GM23338 (cell line): ENCODE measurements at places on chromosomes 12 and 14.

DNA sequence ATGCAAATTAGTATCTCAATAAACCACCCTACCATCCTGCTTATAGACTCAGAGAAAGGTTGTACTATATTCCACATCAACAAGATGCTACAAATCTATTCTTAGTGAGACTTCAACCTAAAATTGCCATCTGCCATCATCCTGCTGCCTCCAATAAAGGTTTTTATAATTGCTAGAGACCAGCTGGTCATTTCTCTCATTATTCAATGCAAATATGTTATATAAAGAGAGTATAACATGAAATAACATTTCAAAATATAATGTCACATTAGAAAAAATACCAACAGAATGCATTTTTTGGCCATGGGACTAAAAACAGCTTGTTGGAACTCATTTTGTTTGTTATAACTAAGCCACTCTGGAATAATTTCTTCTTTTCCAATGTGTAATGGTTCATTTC lies 247.3 kb downstream of the LRIG3 start:
- no peak for DNase-seq

DNA sequence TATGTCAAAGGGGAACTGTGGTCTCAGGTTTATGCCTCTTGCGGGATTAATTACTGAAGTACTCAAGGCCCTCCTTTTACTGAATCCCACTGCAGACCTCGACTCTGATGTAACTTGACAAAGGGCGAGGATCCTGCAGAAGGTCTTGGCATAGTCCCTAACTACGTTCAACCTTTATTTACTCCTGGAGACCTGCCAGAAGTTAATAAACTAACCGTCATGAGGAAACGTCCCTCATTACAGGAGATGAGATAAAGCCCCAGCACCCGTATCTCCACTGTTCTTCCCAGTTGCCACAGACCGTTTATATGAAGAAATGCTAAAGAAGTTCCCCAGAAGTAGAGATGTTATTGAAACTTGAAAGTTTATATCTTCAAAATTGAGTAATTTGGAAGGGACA lies 190.9 kb downstream of the ETV6 start:
- DNase-seq: no peak

- DNase-seq: no peak
Observed at GRCh38 chr12:84825149-84825548, 87.5 kb downstream of the SLC6A15 start.

DNA sequence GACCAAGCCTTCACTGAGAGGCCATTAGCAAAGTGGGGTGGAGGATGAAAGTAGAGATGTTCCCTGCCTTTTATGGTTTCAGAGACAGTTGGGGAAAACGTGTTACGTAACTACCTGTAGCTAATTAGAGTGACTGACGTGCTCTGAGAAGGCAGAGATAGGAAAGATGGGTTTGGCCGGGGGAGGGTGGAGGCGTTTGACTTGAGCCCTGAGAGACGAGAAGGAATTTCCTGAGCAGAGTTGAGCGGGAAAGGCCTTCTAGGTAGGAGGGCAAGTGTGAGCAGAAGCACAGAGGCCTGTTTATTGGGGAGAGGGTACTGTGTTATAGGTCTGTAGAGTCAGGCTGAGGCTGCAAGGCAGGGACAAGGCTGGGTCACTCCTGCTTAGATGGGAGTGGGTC lies 8.6 kb downstream of the TUNAR start:
- DNase-seq: peak; percentile 46

DNA sequence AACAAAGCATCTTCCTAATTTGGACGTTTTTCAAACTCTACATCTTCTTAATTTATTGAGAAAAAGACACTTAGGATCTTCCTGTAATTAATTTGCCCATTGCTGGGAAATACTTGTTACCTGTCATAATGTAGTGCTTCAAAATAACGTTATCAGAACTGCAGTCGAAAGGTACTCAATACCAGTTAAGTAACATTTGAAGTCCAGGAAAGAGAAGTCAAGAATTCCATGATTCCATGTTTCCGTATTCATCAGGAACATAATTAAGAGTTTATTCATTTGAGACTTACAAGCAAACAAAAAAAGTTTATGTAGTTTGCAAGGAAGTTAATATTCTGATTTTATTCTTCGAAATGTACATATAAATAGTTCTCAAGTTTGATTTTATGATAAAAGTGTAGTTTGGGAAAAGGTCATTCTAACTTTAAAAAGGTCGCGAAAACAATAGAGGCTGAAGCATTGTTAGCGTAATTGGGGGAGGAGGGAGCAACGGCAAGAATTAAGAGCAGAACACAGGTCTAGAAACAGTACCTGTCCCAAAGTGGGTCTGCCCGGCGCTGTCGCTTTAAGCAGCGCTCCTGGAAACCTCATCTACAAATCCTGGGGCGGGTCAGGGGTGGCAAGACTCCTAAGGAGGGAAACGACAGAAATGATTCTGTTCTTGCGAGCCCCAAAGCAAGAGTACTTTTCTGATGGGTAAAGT lies 1.2 kb upstream of the KCNMB4 start:
- no peak for DNase-seq

DNA sequence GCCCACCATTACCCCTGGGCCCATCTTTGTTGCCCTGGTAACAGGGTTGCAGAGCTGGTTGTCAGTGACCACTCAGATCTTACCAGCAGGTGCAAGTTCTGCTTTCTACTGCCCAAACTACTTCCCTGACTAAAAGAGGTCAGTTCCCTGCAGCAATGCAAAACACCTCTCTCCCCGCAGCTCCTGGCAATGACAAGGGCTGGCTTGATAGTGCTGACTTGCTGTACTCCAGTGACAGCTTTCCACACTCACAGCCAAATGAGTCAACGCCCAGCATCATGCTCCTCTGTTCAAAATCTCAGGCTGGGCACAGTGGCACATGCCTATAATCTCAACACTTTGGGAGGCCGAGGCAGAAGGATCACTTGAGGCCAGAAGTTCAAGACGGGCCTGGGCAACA lies 90.6 kb downstream of the CIT start:
- no peak for DNase-seq

GRCh38 chr12:116244001-116244400 lies 33.5 kb downstream of the MED13L start:
- DNase-seq: no peak

- DNase-seq: peak; percentile 80
Observed at GRCh38 chr14:50060871-50061663, 55.3 kb downstream of the VCPKMT start.

DNA sequence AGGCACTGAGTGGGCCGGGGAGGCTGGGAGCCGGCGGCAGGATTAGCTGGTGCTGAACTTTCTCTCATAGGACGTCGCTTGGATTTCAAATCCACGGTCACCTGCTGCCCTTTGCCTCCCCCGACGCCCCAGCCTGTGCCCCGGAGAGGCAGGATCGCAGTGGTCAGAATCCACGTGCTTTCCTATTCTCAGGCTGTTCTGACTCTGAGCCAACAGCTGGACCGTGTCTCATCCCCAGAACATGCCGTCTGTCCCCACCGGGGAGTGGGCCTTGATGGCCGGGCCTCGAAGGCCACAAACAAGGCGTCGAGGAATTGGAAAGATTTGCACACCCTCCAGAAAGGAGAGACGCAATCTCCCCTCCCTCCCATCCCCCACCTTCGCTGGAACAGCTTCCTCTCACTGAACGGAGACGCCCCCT lies 18.5 kb upstream of the MLXIP start:
- DNase-seq: no peak

GRCh38 chr14:75032939-75033338 lies 18.3 kb downstream of the MLH3 start:
- no peak for DNase-seq

- peak; percentile 37 for DNase-seq
Observed at GRCh38 chr12:3604286-3604685, 113.3 kb downstream of the PRMT8 start.

- DNase-seq: no peak
Observed at GRCh38 chr12:30970559-30971197, 44.1 kb downstream of the TSPAN11 start.

DNA sequence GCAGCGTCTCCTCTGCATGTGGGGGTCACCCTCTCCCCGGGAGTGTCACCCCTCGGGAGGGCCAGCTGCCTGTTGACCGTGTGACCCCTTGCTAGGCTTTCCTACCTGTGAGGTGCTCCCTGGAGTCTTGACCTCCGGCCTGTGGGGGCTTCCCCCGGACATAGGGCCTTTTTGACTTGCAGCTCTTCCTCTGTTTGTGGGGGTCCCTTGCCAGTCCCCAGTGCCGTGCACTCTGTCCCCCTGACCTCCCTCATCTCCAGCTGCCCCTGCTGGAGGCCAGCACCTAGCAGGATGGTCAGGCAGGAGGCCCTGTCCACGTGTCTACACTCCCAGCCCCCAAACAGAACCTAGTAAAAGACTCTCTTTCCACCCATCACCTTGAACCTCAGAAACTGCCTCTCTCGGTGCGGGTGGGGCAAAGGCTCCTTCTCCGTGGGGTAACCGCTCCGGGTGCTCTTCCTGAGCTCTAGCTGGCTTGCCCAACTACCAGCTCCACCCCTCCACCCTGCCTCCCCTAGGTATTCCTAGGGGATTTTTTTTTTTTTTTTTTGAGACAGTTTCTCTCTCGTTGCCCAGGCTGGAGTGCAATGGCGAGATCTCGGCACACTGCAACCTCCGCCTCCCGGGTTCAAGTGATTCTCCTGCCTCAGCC lies 810 bp downstream of the AACS start:
- DNase-seq: no peak
